ENCODE measurements at places on chromosomes 5 and 9. TPM values are rescaled to one million over a fixed set of nuclear protein-coding genes. Genes with fewer than 3 reads are reported as not detected.

Gene ANKRA2
- total RNA-seq, result 12.8 TPM

- no peak for DNase-seq
These were observed 41.7 kb upstream of the CLINT1 start for GRCh38 chr5:157900644-157901043.

Gene ZDHHC11B
- 1.3 TPM for total RNA-seq

GRCh38 chr5:81785322-81785721, 34.4 kb upstream of the SSBP2 start:
- no peak for DNase-seq

DNA sequence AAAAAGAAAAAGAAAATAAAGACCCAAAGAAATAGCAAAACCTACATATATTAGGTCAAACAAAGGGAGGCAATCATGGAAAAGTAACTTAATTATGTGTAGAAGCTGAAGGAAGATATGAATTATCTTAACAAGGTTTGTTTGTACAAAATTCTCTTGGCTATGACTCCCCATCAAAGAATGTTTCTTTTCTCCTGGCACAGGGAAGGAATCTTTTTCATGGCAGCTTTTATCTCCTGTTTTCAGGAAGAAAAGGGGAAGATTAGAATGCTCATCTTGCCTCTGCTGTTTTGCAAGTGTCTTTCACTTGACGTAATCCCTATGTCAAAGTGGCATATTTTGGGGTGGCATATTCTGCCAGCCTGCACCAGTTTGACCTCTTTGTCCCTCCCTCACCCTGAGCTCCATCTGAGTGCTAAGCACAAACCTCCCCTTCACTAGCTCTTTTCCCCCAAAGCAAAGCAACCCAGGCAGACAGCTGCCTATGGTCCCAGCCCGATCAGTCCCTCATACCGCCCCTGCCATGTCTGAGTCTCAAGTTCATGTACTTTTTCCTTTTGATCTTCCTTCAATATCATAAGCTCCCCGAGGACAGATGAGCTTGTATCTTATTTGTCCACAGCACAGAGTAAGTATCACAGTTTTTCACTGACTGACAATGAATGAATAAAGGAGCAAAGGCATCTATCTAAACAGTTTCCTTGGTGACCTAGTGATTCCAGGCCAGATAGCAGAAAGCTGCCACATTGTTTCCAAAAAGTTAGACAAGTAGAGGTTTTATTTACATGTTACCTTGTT, 242.8 kb upstream of the ANKRD55 start:
- DNase-seq, result no peak

GRCh38 chr9:116737152-116737546, 50.0 kb downstream of the TRIM32 start:
- DNase-seq, result peak; percentile 92

Gene PRSS3
- not detected for total RNA-seq

DNA sequence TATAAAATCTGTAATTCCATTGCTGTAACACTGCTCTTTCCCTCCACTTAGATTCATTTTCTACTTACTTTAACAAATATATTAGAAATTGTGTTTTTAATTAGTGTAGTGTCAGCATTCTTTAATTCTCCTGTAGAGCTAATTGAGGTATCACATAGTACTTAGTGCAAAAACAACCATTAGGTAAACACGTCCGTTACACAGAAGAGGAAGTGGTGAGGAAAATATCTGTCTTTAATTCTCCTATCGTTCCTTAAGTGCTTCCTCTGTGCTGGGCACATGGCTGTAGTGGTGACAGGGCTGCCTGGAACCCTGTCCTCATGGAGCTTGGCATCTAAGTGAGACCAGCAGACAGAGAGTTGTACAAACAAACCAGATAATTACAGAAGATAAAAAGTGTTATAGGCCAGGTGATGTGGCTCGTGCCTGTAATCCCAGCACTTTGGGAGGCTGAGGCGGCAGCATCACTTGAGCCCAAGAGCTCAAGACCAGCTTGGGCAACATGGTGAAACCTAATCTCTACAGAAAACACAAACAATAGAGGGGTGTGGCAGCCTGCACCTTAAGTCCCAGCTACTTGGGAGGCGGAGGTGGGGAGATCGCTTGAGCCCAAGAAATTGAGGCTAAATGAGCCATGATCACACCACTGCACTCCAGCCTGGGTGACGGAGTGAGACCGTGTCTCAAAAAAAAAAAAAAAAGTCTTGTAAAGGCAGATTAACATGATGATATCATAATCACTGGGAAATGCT, 36.4 kb downstream of the PARP8 start:
- no peak for DNase-seq

Gene GRXCR2
- total RNA-seq, result not detected

- DNase-seq, result peak; percentile 72
These were observed 104.3 kb downstream of the NFIB start for GRCh38 chr9:14209399-14210345.

Gene NME5
- 0.72 TPM for total RNA-seq

GRCh38 chr9:74872619-74873233, 15.0 kb downstream of the TRPM6 start:
- no peak for DNase-seq

- no peak for DNase-seq
These were observed 525.6 kb downstream of the CETN3 start for GRCh38 chr5:89883967-89884366.

GRCh38 chr5:109946610-109947009, 256.9 kb downstream of the MAN2A1 start:
- no peak for DNase-seq

Gene CER1
- 28.8 TPM for total RNA-seq

GRCh38 chr5:173165177-173166016, 21.1 kb downstream of the BNIP1 start:
- DNase-seq, result no peak

DNA sequence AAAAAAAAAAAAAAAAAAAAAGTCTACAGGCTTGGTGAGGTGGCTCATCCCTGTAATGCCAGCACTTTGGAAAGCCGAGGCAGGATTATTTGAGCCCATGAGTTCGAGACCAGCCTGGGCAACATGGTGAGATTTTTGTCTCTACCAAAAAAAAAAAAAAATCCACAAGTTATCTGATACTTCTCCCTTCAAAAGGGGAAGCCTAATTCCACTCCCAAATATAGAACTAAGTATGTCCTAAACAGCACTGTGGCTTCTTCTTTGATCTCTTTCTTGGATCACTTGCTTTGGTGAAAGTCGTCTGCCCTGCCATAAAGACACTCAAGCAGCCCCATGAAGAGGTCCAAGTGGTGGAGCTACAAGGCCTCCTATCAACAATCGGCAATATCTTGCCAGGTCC, 18.8 kb upstream of the STING1 start:
- DNase-seq, result no peak

- no peak for DNase-seq
These were observed 117.1 kb downstream of the EGFLAM start for GRCh38 chr5:38375423-38375822.

Gene NRARP
- 7.4 TPM for total RNA-seq

DNA sequence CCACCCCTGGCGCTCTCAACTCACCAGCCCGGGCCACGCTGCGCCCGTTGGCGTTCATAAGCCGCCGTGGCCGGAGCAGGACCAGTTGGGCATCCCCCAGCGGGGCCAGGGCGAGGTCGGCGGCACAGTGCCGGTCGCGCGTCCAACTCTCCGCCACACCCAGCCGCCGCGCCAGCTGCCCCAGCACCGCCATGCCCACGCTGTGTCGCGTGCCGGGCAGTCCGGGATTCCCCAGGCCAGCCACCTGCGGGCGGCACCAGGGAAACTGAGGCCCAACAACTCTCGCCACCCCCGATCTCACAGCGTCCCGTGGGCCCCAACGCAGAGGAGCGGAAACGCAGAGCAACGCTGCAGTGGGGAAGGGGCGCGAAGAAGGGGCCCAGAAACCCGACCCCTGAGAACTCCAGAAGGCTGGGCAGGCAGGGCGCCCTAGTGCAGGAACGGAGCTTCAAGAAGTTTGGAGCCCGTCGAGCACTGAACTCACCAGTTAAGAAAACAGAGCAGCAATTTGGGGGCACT, 453 bp downstream of the PTRH1 start:
- DNase-seq, result no peak

DNA sequence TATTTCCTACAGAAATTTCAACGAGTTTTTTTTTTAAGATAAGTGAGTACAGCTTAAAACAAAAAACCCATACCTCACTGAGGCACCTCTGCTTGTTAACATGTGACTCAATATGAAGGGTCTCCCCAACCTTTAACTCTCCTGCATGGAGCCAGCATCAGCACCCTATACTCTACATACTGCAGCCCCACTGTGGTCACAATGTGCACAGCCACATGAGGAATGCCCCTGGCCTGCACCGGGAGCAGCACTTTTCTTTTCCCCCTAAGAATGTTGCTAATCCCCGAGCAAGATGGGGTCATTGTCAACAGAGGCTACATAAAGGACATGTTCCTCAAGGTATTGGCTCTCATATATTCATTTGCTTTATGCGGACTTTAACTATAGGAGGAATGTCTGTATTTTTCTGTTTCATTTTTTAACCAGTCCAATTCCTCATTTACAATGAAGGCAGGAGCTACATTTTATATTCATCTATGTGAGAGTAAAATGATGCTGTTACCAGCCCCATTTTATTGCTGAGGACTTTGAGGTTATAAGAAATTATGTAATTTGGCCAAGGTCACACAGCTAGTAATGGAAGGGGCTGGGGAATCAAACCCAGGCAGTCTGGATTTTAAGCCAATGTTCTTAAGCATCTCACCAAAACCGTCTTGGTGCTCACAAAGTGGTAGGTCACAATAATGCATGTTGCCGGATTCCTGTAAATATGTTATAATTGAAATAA, 93.0 kb downstream of the APBA1 start:
- DNase-seq, result no peak

Gene YIPF5
- 52.9 TPM for total RNA-seq

All from A673 (cell line).